Substantia nigra (tissue), 51 donors: ENCODE measurements at places on chromosomes 5 and 9.

DNA sequence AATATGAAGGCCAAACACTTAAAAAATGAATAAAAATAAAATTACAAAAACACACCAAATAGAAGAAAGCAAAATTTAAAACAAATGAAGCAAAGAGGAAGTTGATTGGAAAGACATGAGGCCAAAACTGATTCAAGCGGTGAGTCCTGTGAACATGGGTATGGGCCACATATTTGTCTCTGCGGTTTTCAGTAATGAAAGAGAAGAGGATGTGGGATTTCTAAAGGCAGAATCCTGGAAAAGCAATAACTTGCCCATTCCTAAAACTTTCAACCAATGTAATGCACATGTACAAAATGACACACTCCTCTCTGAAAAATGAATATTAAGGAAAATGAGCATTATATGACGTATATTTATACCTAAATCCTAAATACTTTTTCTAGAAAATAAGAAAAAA is 263.7 kb downstream of the SEMA5A start:
- no peak for DNase-seq

DNA sequence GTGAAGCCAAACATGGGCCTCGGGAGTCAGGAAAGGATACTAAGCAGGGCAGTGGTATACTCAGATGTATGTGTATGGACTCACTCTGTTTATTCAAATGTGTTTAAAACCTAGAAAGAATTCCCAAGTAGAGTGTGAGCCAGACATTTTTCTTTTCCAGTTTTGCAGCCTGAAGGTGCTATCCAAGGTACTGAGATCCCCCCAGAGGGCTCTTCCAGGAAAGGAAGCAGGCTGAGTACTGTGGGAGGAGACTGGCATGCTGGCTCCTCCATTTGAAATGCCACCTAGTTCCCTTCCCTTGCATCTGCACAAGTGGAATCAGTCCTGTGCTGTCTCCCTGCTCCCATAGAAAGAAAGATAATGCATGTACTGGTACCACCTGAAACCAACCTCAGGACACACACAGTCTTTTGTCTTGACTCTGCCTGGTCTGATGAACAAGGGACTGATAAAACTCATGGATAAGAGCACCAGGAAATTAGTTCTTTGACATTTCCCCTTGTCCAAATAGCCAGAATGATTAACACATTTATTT is 85.9 kb downstream of the HRH2 start:
- no peak for DNase-seq

DNA sequence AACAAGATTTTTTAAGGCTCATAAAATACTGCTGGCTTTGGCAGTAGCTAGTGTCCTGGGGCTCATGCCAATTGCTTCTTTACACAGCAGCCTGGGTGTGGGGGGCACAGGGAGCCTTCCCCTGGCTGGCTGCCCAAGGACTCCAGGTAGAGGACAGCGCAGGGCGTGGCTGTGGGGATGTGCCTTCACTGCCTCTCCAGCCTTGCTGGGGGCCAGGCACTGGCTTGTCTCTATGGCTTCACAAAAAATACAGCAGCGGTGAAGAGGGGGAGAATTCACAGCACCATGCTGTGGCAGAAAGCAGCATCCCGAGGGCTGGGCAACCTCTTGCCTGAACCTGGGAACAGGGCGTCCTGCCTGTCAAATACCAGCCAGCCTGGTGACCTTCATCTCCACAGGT is 57.4 kb downstream of the DAP start:
- no peak for DNase-seq

- DNase-seq = no peak
These were observed 657.6 kb upstream of the ZNF608 start for GRCh38 chr5:125404056-125404455.

- DNase-seq = no peak
These were observed 109.0 kb downstream of the COL5A1 start for GRCh38 chr9:134750450-134751155.
